Stimulated activated CD4-positive, alpha-beta T cell treated with anti-CD3 and anti-CD28 coated beads, TNF-alpha, amount 100 ng/mL, for 24 hours (primary cell): ENCODE measurements at places on chromosomes 3 and 15.

DNA sequence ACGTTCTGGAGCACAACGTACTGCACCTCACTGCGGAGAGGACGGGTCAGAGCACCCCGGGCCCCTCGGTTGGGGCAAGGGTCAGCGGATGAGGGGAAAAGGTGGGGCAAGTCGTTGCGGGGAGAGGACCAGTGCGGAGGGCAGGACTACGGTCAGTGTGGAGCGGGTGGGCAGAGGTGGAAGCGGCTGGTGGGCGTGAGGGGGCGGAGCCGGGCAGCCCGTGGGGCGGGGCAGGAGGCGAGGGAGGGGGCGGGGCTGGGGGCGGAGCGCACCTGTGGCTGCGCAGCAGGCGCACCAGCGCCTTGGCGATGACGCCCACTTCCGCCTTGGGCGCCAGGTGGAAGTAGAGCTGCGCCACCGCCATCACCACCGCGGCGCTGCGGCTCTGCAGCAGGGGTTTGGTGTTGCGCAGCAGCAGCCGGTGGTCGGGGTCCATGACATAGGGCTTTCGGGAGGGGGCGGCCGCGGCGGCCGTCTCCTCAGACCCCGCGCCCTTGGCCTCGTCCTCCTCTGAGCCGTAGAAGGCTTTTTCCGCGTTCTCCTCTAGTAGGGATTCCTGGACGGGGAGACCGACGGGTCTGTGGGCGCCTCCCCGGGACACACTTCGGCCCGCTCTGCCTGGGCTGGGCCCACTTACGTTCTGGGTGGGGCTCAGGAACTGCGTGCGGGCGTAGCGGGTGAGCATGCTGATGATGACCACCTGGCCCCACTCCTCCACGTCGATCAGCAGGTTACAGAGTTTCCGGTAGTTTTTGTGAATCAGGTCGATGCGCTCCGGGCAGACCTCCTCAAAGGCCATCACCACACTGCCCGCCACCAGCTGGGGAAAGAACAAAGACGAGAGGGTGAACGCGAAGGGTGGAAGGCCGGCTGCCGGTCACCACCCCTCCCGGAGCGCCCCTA is 29.2 kb downstream of the AP3B2 start:
- DNase-seq: peak; percentile 59

- DNase-seq: no peak
These were observed 5.6 kb downstream of the CLSTN2 start for GRCh38 chr3:139940622-139941021.

DNA sequence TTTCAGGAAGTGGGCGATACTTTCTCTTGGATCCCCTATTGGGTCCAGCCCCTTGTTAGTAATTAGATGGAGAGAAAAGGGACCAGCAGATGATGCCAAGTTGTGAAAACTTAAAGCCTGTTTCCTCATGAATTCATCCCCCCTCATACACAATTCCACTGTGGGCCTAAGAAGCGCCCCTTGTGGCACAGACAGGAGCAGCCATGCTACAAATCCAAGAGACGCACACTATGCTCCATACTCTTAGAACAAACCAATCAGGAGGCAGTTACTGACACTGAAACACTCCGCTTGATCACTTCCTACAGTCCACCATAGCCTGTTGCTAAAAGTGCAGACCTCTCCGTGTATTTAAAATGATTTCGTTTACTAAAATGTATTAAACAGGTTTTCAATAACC is 111.3 kb upstream of the ARRDC4 start:
- DNase-seq: no peak

DNA sequence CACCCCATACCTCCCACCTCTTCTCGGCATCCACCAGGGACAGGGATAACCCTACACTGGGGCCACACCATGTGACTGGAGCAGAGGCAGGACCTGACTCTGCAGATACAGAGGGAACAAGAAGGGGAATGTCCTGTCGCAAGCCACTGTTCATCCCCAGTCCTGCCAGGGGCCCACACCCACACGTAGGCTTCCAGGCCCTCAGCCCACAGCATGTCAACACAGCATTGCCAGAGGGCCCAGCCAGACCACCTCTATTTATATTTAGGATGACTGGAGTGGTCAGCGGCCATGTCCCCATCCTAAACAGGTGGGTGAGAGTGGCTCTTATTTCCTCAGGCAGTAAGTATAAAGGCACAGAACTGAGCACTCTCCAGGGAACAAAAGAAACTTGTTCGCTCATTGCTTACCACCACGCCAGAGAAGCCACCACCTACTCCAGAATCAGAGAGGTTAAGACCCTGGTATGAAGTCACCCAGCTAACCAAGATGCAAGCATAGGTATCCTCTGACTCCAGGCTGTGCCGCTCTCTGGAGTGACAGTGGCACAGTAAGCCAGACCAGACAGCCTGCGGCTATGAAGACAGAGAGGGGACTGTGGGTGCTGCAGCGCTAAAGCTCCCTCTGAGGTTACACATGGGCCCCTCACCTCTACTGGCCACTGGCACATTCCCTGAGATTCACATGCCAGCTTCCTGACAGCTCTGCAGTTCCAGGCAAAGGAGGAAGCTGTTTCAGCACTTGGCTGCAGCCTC is 67.9 kb downstream of the LRIG1 start:
- DNase-seq: no peak

- DNase-seq: no peak
These were observed 15.3 kb upstream of the PLCL2 start for GRCh38 chr3:16869261-16870005.

GRCh38 chr3:72798552-72799195 is 49.6 kb downstream of the SHQ1 start:
- no peak for DNase-seq

DNA sequence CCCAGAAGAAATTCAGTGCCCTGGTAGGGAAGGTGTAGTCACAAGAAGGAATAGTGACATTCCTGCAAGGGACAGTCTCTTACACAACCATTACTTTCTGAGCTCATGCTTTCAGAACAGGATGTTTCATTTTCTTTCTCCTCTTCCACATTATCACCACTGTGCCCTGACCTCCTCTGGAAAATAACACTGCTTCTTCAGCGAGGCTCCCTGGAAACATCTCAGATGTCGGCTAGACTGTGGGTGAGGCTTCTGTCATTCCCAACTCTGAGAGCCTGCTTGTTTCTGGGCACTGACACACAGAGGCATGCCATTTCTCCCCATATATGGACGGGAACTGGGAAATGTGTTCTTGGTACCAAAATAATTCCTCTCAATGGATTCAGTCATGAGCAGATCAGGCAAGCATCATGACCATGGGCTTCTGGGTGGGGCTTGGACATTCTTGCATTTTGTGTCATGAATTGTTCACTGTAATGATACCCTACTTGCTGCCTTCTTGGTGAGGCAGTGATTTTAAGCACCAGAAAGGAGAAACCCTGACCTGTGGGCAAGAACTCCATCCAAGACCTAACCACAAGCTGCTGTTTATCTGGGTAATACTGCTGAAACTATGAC is 14.3 kb upstream of the TNFAIP8L3 start:
- DNase-seq: no peak

DNA sequence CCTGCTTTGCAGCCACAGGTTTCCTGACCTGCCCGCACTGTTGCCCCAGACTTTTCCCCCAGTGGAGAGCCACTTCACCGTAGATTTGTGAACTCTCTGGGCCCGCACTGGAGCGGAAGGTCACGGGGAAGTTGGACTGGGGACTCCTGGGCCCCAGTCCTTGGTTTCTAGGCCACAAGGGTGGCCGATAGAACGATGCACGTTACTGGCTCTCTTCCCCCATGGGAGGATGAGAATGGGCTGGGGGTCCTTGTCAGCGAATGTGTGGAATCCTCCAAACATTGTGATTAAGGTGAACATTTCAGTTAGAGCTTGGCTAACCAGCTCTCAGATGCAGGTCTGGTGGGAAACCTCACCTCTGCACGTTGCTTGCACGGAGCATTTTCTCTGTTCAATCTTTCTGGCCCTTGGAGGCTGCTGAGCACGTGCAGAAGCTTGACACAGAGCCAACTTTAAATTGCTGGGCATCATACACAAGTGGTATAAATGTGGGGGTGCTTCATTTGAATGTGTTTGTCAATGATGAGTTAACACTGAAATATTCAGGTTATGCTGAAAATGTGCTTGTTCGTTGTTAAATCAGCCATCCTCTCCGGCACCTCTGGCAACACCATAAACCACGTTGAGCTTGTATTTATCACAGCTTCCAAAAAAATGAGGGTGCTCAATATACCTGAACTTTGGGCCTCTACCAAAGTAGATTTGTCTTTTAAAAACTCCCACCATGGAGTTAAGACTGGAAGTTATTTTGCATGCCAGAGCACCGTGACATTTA is 976 bp downstream of the DIS3L start:
- no peak for DNase-seq
